CD8-positive, alpha-beta memory T cell (primary cell): ENCODE measurements at places on chromosomes 13 and 19. TPM values are rescaled to one million over a fixed set of nuclear protein-coding genes. Genes with fewer than 3 reads are reported as not detected.

GRCh38 chr13:102440259-102440936 is 38.5 kb upstream of the FGF14 start:
- no peak overlapping the region for H3K4me3 ChIP-seq
- H3K27me3 ChIP-seq: no peaks in the 10 kb centered on the region
- H3K27ac ChIP-seq: no peak overlapping the region
- DNase-seq: no peak
- H3K4me1 ChIP-seq: no peaks in the 10 kb centered on the region

DNA sequence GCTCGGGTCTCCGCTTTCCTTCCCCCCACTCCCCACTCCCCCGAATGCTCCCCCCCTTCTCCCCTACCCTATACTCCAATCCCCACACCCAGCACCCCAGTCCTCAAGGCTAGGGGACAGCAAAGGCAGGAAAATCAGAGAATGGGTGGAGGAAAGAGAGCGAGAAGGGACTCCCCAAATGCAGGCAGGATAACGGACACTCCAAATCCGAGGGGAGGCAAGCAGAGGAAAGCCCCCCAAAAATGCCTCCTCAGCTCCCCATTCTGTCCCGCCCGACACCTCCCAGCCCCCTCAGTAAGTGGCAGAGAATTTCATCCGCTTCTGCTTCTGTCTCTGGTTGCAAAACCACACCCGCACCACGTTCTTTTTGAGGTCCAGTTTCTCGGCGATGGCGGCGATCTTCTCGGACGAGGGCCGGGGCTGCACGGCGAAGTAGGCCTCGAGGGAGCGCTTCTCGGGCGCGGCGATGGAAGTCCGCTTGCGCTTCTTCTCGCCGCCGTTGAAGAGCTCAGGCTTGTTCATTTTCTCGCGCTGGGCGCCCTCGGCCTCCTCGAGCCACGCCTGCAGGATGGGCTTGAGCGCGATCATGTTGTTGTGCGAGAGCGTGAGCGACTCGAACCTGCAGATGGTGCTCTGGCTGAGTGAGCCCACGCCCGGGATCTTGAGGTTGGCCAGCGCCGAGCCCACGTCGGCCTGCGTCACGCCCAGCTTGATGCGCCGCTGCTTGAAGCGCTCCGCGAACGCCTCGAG is 2.1 kb downstream of the POU4F1 start:
- no peak overlapping the region for H3K4me3 ChIP-seq
- no peak overlapping the region for H3K27ac ChIP-seq
- H3K27me3 ChIP-seq: peaks cover 88% of the 10 kb centered on the region
- peaks cover 16% of the 10 kb centered on the region for H3K4me1 ChIP-seq
- no peak for DNase-seq

DNA sequence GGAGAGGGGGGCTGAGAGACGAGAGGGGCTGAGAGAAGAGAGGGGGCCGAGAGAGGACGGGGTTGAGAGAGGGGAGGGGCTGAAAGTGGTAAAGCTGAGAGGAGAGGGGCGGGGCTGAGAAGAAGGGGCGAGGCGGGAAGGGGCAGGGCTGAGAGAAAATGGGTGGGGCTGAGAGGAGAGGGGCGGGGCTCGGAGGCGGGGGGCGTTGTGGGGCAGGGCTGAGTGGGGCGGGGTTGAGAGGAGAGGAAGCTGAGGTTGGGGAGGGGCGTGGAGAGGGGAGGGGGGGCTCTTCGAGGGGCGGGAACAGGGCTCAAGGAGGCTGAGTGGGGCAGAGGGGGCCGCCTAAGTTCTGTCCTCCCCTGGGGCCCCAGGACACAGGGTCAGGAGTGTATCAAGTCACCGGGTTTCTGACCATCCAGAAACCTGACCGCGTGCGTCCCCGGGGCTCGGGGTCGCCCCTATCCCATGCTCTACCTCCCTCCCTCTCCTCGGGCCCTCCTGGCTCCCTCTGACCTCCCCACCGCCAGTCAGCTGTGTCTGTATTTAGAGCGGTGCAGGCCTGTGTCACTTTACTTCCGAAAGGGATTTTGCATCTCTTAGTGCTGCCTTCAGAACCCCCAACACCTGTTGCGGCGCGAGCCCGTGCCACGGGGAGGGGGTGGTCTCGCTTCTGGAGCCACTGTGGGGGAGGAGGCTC is 38.6 kb upstream of the SEMA6B start:
- no peaks in the 10 kb centered on the region for H3K4me1 ChIP-seq
- no peaks in the 10 kb centered on the region for H3K36me3 ChIP-seq
- peaks cover 14% of the 10 kb centered on the region for H3K27me3 ChIP-seq

GRCh38 chr13:74110053-74110452 is 24.2 kb downstream of the KLF12 start:
- H3K27ac ChIP-seq: no peak overlapping the region
- H3K4me1 ChIP-seq: peaks cover 39% of the 10 kb centered on the region
- DNase-seq: no peak
- no peaks in the 10 kb centered on the region for H3K36me3 ChIP-seq

GRCh38 chr13:82147526-82147925 is 1734.7 kb downstream of the SLITRK1 start:
- H3K27me3 ChIP-seq: no peaks in the 10 kb centered on the region
- H3K36me3 ChIP-seq: no peaks in the 10 kb centered on the region
- no peak for DNase-seq
- H3K27ac ChIP-seq: no peak overlapping the region
- no peaks in the 10 kb centered on the region for H3K4me1 ChIP-seq

DNA sequence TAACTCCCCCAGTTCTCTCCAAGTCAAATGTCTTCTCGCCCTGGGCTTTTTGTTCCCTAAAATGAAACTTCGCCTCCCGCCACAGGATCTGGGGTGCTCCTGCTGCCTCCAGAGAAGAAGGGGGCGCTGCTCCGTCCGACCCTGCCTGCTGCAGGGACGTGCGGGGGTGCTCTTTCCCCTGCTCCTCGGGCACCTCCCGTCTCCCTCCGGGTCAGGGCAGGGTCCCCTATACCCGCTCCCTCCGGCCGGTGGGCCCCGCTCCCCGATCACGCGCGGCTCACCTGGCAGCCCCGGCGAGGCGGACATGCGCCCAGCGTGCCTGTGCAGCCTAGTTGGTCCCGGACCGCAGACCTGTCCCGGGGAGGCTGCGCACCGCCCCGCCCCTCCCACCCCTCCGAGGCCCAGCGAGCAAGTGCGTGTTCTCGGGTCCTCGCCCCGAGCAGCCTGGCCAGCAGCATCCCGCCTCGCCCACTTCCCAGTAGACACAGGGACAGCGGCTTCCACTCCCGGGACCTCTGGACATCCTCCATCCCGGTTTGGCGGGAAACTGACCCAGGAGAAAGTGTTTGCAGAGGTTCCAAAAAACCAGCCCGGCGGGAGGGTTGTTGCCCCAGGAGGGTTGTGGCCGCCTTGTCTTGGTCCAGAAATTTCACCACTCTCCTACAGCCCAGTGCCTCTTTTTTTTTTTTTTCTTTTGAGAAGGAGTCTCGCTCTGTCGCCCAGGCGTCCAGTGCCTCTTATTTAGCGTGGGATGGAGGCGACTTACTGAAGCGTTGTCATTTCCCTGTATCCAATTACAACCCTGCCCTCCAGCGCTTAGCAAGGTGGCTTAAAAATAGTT is at the start of gene OXGR1:
TSS of gene OXGR1 (minus strand) at position 460 of the 841 bp plus-strand sequence. CDS start 6,717 bp downstream, outside the sequence.
- no peak within 1 kb of the TSS for H3K27ac ChIP-seq
- no peak within 1 kb of the TSS for H3K4me3 ChIP-seq
- no peaks in the 10 kb centered on the region for H3K36me3 ChIP-seq
- no peak for DNase-seq

- H3K36me3 ChIP-seq: peaks cover 13% of the 10 kb centered on the region
- H3K27me3 ChIP-seq: no peaks in the 10 kb centered on the region
- peaks cover 24% of the 10 kb centered on the region for H3K4me1 ChIP-seq
Observed at GRCh38 chr19:49084206-49085019, 838 bp upstream of the SNRNP70 start.

- peak overlapping the region; percentile 59 for H3K27ac ChIP-seq
- no peak for DNase-seq
- peak overlapping the region; percentile 74 for H3K4me3 ChIP-seq
Observed at GRCh38 chr19:44164327-44164672, 600 bp upstream of the ZNF226 start.

GRCh38 chr13:103354171-103354570 is 288.0 kb upstream of the SLC10A2 start:
- H3K36me3 ChIP-seq: no peaks in the 10 kb centered on the region
- H3K4me1 ChIP-seq: no peaks in the 10 kb centered on the region
- no peak overlapping the region for H3K4me3 ChIP-seq
- no peaks in the 10 kb centered on the region for H3K27me3 ChIP-seq

- no peaks in the 10 kb centered on the region for H3K4me1 ChIP-seq
- H3K4me3 ChIP-seq: no peak overlapping the region
- no peak for DNase-seq
- H3K27me3 ChIP-seq: no peaks in the 10 kb centered on the region
- H3K36me3 ChIP-seq: no peaks in the 10 kb centered on the region
- H3K27ac ChIP-seq: no peak overlapping the region
Observed at GRCh38 chr13:37144661-37145060, 39.2 kb upstream of the CSNK1A1L start.

GRCh38 chr19:38062959-38063761 is 156.2 kb downstream of the SIPA1L3 start:
- no peak for DNase-seq
- H3K27me3 ChIP-seq: no peaks in the 10 kb centered on the region
- H3K4me3 ChIP-seq: no peak overlapping the region
- H3K36me3 ChIP-seq: no peaks in the 10 kb centered on the region

DNA sequence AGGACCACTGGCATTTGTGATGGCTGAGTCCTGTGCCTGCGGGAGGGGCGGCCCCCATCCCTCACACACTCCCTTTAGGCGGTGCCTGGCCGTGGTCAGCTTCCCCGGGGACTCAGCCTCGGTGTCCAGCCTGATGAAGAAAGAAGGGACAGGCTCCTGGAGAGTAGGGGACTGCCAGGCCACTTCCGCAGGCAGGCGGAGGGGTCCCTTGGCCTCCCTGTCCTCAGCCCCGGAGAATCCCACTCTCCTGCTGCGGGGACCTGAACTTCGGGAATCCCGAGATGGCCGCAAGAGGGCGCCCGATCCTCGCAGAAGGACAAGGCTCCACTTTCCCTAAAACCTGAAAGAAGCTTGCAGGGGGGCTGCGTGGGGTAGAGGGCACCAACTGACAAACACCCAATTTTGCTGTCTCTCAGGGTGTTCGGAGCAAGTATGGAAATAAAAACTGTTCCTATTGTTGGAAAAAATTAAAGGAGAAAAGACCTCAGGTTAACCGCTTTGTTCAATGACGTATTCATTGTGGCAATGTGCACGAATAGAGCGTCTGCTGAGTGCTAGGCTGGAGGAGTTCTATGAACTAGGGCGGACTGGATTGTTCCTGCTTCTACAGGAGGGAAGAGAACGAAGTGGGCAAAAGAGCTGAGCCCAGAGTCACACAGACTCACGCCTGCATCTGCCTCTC is 297.3 kb downstream of the ZNF536 start:
- H3K4me3 ChIP-seq: no peak overlapping the region
- no peaks in the 10 kb centered on the region for H3K4me1 ChIP-seq
- DNase-seq: no peak
- H3K36me3 ChIP-seq: no peaks in the 10 kb centered on the region

- no peaks in the 10 kb centered on the region for H3K36me3 ChIP-seq
- H3K27me3 ChIP-seq: no peaks in the 10 kb centered on the region
- H3K4me3 ChIP-seq: no peak overlapping the region
- H3K4me1 ChIP-seq: no peaks in the 10 kb centered on the region
- H3K27ac ChIP-seq: no peak overlapping the region
Observed at GRCh38 chr13:88887045-88887662, 1216.0 kb downstream of the SLITRK5 start.

DNA sequence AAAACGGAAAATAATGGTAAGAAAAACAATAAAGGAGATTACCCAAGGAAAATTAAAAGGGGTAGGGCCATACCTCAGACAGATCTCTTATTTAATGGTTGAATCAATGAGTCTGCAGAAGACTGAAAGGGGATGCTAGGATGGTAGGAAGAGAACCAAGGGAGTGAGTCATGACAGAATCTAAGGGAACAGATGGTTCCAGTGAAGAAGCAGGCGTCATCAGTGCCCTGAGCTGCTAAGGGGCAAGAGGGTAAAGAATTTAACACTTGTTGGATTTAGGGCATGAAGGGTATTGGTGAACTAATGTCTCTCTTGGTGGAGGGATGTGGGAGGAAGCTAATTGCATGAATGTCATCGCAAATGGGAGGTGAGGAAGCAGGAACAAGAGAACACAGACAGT is 329.2 kb upstream of the TSHZ3 start:
- no peak overlapping the region for H3K27ac ChIP-seq
- no peak overlapping the region for H3K4me3 ChIP-seq
- DNase-seq: no peak

GRCh38 chr13:29546662-29547061 is 48.8 kb downstream of the SLC7A1 start:
- H3K27me3 ChIP-seq: no peaks in the 10 kb centered on the region
- no peak overlapping the region for H3K4me3 ChIP-seq
- H3K27ac ChIP-seq: no peak overlapping the region

GRCh38 chr19:4922530-4923275 is 13.4 kb downstream of the UHRF1 start:
- H3K4me3 ChIP-seq: no peak overlapping the region
- H3K27me3 ChIP-seq: no peaks in the 10 kb centered on the region
- DNase-seq: no peak
- no peaks in the 10 kb centered on the region for H3K4me1 ChIP-seq
- no peaks in the 10 kb centered on the region for H3K36me3 ChIP-seq

DNA sequence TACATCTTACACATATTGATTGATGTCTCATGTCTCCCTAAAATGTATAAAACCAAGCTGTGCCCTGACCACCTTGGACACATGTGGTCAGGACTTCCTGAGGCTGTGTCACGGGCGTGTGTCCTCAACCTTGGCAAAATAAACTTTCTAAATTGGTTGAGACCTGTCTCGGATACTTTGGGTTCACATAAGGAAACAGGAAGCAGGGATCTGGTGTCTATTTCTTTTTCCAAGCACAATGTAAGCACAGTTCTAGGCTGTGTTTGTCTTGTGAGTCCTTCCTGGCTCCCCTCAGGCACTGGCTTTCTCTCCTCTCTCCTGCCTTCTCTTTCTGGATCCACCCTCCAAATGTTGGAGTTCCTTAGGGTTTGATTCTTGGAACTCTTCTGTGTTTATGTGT is 27.6 kb upstream of the TPT1 start:
- no peaks in the 10 kb centered on the region for H3K36me3 ChIP-seq
- DNase-seq: no peak
- H3K4me1 ChIP-seq: peaks cover 30% of the 10 kb centered on the region
- H3K27me3 ChIP-seq: no peaks in the 10 kb centered on the region
- H3K27ac ChIP-seq: no peak overlapping the region

GRCh38 chr13:71828117-71828516 is 38.9 kb downstream of the DACH1 start:
- H3K27ac ChIP-seq: no peak overlapping the region
- H3K27me3 ChIP-seq: no peaks in the 10 kb centered on the region
- H3K4me3 ChIP-seq: no peak overlapping the region
- no peak for DNase-seq
- H3K4me1 ChIP-seq: no peaks in the 10 kb centered on the region

DNA sequence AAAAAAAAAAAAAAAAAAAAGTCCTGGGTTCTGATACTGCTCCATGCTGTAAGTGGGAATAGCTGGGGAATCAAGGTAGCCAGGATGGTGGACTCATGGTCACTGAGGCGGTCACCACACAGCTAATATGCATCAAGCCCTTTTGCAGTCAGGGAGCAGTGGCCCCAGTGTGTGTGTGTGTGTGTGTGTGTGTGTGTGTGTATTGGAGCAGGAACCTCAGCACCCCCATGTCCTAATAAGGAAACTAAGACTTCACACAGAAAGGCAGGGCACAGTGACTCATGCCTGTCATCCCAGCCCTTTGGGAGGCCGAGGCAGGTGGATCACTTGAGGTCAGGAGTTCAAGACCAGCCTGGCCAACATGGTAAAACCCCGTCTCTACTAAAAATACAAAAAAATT is 12.0 kb downstream of the B3GNT3 start:
- H3K27me3 ChIP-seq: peaks cover 3% of the 10 kb centered on the region
- no peak for DNase-seq
- H3K4me1 ChIP-seq: peaks cover 33% of the 10 kb centered on the region

ITM2B gene
- 127 TPM for total RNA-seq

SLC7A10 gene
- total RNA-seq: not detected

MAU2 gene
- total RNA-seq: 59.4 TPM

ZNF420 gene
- total RNA-seq: 15.6 TPM

DHX34 gene
- 24.5 TPM for total RNA-seq

BSG gene
- total RNA-seq: 262 TPM

DYRK1B gene
- total RNA-seq: 7.9 TPM
